Activated naive CD4-positive, alpha-beta T cell (primary cell): ENCODE measurements at places on chromosomes 3 and 15.

GRCh38 chr3:139327861-139328260, 16.0 kb upstream of the MRPS22 start:
- no peak for DNase-seq

DNA sequence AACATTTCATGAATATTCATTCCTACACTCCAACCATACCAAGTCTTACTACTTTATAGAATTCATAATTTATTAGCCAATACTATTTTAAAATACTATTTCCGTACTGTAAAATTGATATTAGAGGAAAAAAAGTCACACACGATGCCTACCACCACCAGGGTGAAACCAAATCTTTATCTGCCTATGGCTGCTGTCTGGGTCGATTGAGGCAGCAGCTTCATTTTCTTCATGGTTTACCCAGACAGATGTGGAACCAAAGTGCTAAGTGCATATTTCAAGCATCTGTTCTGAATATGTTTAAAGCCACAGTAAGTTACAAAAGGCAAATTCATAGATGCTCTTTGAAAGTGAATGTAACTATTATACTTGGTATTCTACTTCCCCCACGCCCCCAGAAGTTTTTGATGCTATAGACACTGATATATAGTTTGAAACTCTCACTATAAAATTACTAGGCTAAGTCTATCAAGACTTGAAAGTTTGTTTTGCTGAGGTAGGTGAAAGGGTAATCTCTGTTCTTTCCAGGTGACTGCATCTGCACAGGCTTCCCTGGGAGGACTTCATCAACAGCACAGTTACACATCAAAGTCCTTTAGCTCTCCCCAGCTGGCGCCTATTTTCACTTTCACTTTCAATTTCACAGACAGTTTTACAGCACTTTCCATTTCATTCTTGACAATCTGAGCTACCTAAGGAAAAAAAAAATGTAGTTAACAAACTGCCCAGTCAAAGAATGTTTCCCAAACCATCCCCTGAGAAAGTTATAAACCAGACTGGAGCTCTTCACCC, 113.9 kb downstream of the POLQ start:
- no peak for DNase-seq

GRCh38 chr15:29573197-29573838, 248.9 kb downstream of the TJP1 start:
- DNase-seq: no peak

DNA sequence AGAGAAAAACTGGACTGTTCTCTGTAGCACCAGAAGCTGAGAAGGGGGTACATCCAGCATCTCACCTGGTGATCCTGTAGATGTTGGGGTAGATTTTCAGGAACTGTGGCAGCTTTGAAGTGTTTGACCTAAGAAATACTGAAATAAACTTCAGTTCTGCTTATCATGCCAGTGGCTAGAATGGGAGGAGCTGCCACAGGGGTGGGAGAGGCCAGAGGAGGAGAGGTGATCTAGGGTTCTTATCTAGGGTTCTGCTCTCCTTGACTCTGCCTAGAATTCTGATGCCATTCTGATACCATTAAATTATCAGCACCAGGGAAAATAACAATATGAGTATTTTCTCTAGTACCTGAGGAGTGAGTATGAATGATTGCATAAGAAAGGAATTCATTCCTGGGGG, 10.2 kb upstream of the CPOX start:
- no peak for DNase-seq

GRCh38 chr15:35289024-35289617, 204.0 kb upstream of the NANOGP8 start:
- no peak for DNase-seq

DNA sequence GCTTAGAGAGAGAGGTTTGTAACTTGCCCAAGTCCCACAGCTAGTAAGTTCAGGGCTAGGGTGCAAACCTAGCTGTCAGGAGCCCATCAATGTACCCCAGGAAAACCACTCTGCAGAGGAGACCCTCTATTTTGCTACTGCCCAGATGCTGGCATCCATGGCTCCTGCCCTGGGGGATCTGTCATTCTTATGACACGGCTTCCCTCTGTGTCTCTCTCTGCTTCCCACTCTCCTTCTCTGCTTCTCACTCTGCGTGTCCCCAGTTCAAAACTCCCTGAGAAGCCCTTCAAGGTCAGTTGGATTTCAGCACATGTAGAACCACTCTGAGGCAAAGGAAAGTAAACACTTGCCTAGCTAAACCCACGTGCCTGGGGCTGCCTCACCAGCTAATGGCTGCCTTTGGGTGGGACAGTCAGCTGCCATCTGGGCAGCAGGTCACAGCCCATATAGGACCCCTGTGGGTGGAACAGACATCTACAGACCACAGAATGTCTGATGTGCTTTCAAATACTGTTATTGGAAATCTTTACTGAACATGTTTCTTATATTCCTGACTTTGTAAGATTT, 29.4 kb upstream of the SLCO2A1 start:
- DNase-seq: no peak

DNA sequence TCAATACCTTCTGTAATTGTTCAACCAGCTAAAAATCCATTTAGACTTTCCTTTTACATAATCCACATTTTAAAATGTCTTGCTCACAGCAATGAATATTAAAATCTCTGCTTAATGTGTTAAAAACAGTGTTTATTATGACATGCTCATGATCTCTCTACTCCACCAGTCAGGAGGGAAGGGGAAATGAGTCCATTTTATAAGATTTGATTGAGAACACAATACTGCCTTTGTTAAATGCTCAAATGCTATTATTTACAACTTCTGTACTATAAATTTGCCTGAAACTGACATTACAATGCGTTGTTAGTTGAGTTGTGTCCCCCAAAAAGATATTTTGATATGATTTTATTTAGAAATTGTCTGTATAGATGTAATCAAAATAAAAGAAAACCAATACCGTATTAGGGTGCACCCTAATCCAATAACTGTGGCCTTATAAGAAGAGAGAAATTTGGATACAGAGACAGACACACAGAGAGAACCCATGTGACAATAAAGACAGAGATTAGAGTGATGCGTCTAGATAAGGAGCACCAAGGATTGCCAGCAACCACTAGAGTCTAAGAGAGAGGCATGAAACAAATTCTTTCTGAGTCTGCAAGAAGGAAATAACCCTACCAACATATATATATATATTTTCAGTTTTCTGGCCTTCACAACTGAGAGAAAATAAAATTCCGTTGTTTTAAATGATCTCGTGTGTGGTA, 9.1 kb upstream of the PLSCR4 start:
- DNase-seq: no peak

DNA sequence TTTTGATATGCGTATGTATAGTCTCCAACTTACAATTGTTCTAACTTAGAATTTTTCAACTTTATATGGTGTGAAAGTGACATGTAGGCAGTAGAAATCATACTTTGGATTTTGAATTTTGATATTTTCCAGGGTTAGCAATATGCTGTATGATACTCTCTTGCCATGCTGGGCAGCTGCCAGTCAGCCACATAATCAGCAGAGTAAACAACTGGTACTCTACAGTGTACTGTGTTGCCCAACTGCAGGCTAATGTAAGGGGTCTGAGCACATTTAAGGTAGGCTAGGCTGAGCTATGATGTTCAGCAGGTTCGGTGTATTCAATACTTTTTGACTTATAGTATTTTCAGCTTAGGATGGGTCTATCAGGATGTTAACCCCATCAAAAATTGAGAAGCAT, 52.0 kb upstream of the RYK start:
- no peak for DNase-seq

DNA sequence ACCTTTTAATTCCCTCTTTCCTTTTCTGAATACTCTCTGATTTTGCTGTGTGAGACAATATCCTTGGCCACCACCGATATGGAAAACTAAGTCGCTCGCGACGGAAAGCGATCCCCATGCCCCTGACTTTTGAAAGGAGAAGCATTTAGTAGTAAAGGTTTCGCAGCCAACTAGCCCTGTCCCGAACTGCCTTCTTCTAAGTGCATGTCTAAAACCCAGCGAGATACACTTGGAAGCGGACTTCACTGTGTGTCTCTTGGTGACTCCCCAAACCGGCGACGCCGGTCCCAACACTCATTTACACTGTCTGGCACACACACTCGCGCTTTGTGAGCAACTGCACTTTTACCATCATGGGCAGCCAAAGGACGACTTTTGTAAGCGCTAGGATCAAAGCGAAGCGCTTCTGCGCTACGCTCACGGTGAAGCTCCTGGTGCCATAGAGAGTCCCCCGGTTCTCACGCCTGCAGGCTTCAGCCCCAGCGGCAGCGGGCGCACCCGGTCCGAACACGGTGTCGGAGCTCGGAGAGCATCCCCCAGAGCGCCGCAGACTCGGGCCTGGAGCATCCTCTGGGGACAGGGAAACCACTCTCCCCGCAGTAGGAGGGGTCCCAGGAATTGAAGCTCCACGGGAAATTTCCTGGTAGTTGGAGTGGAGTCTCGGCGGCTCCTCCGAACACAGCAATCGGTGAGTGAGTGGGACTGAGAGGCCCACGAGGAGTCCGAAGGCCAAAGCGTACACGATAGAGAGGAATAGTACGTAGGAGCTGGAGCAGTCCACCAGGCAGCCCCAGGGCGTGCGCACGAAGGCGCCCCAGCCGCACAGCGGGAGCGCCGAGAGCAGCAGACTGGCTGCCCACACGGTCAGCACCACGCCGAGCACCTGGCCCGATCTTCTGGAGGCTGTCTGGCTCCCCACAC, 1.4 kb downstream of the GPR149 start:
- DNase-seq: no peak

DNA sequence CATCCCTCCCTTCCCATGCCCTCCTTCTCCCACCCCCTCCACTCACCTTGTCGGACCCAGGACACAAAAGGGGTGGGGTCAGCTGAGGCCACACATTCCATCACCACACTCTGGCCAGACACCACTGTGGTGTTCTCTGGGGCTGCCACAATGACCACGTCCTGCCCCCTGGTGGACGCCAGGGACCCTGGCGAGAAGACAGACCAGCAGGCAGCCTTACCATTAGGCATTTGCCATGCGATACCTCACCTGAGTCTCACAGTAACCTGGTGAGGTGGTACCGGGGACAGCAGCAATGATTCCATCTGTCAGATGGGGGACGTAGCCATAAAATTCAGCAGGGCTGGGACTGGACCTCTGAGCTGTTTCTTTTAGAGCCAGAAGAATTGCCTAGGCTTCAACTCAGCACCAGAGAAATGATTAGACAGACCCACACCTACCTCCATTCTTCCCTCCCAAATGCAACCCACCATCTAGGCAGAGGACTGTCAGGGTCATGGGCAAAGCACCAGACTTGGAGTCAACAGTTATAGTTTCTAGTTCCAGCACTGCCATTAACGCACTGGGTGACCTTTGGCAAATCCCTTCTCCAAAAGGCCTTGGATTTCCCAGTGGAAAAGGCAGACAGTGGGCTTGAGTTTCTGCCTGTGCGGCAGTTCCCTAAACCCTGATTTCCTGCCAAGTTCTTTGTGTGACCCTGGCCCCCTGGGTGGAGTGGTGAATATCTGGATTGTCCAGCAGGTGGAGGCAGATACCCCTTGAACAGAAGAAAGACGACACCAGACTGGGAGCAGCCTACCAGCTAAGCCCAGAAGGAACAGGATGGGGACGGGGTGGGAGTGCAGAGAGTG, 21.8 kb downstream of the IGDCC4 start:
- DNase-seq: peak; percentile 8

GRCh38 chr15:25611603-25612002, 172.8 kb upstream of the UBE3A start:
- no peak for DNase-seq

DNA sequence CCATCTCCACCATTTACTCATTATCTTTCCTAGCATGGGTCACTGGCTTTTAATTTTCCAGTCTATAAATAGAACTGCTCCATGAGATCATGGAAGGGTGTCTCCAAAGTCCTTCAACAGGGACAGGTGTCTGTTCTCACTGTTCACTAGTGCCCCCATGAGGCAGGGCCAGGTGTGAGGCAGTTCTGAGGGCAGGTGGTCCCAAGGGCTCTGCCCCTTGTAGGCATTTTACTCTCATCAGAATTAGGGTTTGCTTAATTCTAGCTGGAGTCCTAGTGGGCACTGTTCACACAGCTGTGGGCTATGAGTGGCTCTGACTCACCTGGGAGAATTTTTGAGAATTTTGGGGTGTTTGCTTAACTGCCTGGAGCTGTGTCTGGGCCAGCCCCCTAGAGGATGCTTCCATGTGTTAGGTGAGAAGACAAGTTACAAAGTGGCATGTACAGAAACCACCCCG, 248.0 kb upstream of the LYSMD4 start:
- no peak for DNase-seq

- DNase-seq: no peak
Observed at GRCh38 chr3:44359146-44359751, 20.7 kb downstream of the TCAIM start.
